ENCODE measurements at places on chromosomes 6 and 20.

GRCh38 chr6:124723671-124724070 is 238.6 kb upstream of the RNF217 start:
- no peak for DNase-seq

GRCh38 chr6:39330476-39330875 is 8.0 kb upstream of the KCNK16 start:
- no peak for DNase-seq

DNA sequence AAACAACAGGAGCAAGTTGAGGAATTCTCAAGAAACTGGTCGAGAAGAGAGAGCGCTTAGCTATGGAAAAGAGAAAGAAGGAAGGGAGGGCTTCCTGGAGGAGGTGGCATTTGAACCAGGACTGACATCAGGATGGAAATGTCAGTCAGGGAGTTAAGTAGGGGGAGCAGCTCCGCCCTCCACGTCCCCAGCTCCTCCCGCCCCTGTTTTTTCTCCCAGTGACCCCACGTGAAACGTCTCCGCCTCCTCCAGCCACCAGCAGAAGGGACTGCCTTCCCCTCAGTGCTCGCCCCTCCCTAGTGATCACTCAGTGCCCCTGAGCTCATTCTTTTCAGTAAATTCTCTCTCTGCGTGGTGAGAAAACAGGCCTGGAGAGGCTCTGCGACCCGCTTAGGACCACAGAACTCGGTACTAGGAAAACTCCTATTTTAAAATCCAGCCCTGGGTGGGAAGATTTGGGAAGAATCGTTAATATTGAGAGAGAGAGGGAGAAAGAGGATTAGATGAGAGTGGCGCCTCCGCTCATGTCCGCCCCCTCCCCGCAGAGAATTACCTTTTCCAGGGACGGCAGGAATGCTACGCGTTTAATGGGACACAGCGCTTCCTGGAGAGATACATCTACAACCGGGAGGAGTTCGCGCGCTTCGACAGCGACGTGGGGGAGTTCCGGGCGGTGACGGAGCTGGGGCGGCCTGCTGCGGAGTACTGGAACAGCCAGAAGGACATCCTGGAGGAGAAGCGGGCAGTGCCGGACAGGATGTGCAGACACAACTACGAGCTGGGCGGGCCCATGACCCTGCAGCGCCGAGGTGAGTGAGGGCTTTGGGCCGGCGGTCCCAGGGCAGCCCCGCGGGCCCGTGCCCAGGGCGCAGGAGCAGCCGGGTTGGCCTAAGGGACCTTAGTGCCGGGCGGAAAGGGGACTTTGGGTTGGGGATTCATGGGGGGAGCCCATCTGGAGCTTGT is 4.6 kb downstream of the HLA-DPB1 start:
- DNase-seq = no peak

GRCh38 chr6:69771158-69771906 is 25.5 kb downstream of the LMBRD1 start:
- DNase-seq = no peak

- DNase-seq = no peak
Measured at GRCh38 chr20:31701591-31701990, 21.1 kb downstream of the BCL2L1 start.

DNA sequence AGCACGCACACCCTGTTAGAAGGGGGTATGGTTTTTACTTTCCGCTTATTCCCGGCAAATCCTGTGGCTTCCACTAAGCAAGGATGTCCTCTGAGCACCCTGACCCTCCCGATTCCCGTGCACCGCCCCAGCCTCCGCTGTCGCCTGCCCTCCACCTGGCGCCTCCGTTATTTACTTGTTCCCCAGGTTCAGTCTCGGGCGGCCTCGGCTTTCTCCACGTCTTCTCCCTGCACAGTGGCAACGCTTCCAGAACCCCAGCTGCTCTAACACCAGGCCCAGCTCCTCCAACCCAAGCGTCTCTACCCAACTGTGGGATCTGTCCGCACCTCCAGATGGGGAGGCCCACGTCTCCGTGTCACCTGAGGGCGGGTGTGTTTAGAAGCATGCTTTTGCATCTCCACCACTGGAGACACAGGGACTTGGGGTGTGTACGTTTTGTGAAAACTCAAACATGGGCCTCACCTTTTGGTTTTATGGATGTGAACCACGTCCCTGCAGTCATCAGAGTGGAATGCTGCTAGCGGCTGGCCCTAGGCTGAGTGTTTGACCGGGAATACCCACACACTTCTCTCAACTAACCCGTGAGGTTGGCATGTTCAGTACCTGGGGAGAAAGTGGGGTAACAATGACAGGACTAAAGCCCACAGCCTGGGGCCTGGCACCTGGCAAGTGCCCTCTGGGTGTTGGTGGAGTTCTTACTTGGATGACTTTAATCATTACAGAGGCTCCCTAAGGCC is 79.9 kb downstream of the THBS2 start:
- DNase-seq = no peak

DNA sequence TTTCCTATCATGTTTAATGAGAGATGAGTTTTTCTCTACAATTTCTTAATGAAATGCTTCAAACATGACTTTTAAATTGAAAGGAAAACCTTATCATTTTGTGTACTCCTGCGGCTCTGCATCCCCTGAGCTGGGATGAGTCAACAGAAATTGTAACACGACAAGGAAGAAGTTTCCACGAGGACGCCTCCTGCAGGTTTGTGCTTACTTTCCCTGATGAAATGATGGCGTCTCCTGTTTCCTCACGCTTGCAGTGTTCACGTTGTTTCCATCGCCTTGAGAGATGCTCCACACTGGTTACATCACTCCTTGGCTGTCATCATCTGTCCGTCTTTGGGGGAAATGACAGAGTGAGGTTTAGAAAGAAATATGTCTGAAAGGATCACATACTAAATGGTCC is 233.7 kb upstream of the ZFP64 start:
- no peak for DNase-seq

DNA sequence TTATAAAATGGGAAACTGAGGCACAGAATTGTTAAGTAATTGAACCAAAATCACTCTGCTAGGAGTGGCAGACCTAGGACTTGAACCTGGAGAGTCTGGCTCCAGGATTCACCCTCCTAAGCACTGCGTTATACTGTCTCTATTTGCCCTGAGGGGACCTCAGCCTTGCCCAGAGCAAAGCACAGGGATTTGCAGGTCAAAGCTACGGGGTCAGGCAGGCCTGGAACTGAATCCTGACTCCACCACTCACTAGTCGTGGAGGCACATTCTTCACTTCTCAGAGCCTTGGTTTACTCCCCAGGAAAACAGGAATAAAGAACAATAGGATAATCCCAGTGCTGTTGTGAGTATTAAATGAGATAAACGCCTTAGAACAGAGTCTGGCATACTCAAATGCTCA is 19.4 kb downstream of the KCNK15 start:
- no peak for DNase-seq

DNA sequence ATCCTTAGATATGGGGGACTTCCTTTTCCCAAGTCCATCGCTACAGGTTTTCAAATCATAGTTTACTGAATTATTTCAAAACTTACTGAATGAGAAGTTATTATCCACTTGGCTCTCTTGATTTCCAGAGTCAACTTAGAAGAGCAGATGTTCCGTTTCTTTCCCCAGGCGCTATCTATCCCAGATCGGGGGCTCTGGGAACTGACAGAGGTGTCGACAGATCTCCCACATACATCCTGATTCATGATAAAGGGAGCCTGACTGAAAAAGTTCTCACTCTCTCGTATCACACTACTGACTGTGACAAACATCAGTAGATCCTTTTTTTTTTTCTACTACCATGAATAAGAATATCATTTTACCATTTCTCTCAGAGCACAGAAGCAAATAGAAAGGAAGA is 654.8 kb downstream of the RNF144B start:
- DNase-seq = no peak

DNA sequence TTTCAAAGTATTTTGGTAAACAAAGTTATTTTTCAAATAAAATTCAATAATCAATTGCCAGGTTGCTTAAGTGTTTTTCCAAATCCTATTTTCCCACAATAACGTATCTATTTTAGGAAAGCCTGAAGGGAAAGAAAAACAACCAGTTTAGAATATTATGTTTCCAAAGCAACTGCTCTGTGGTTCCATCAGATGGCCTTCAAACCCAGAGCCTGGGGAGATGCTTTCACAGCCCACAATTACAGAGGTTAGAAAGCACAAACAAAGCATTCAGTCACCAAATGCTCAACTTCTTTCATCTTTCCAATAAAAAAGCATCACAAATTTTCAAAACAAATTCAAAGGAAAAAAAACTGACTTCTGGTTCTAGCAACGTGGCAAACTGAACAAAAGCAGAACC is 66.0 kb downstream of the ELOVL5 start:
- no peak for DNase-seq

DNA sequence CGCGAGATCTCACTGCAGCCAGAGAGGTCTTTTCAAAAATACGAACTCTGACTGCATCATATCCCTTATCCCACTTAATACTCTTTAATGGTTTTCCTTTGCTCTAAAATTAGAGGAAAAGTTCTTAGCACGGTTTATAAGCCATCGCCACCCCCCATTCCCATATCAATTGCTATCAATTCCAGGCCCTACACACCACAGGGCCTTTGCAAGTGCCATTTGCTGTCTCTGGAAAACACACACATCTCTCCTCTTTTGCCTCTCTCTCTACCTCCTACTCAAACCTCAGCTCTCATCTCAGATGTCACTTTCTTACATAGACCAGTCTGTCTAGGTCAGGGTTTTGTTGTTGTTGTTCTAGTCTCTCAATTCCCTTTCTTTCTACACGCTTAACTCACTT is 9.8 kb downstream of the SLC22A23 start:
- no peak for DNase-seq

DNA sequence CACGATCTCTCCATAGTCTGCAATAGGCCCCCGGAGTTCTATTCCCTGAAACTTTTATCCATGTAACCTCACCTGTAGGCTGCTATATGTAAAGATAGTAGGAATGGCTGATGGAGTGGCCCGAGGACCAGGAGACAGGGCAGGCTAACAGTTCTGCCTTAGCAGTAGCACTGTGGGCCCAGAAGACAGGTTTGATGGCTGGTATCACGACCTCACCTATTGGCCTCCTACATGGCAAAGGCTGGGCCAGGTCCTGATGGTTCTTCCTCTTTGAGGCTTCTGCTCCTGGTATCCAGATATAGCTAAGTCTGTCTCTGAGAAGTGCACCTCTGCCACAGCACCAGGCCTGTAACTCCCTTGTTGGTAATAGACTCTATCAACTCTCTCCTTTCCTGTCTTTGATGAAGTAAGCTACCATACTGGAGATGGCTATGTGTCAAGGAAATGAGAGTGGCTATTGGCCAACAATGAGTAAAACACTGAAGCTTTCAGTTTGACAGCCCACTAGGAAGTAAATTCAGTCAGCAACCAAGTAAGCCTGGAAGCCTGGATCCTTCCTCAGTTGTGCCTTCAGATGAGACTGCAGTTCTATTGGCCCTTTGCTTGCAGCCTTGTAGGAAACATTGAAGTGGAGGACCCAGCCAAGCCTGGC is 5.7 kb downstream of the SPEF1 start:
- DNase-seq = no peak
